ENCODE measurements at places on chromosomes 5 and 9.

DNA sequence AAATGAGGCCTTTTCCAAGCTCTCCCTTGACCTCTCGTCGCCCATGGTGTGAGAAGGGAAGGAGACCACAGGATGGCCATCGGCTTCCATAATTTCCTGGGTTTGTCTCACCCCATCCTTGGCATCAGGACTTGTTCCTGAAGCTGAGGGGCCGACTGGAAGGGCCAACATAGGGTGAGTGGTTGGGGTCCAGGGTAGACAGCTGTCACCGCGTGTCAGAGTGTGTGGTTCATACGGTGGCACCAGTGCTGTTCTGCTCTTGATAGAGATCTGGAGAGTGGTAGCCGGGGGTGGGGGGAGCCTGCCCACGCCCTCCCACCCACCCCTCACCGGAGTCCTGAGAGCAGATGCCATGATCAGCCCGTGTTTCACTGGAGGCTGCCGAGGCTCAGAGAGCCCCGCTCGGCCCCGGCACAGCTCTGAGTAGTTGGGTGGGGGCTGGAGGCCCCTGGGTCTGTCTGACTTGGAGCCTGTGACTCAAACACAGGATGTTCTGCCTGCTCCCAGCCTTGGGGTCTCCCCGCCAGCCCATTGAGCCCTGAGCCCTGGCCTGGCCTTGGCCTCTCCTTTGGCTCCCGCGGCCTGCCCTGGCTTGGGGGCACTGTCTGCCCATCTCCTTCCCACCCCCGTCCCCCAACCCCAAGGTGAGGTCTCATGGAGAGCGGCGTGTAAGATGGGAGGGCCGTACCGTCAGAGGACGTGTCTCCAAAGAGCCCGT, 53.1 kb upstream of the IER5L start:
- DNase-seq = no peak

GRCh38 chr5:141747152-141748141, 65.4 kb upstream of the ARAP3 start:
- no peak for DNase-seq

GRCh38 chr5:76521240-76521758, 101.9 kb downstream of the F2RL2 start:
- DNase-seq = no peak

DNA sequence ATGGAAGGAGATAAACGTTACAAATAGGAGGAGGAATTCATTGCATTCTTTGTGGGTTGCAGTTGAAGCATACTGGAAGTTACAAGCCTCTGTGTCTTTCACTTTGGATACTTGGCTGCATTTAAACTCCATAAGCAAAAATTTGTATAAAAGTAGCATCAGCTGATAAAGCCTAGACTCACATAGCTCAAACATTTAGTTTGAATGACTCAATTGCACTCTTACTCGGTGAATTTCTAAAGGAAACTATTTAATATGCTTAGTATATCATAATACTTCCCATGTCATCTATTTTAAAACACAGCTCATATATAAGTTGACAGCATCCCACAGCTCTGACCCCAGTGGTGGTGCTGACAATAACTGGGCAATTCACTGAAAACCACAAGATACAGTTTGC, 596.6 kb upstream of the ZNF608 start:
- DNase-seq = no peak

DNA sequence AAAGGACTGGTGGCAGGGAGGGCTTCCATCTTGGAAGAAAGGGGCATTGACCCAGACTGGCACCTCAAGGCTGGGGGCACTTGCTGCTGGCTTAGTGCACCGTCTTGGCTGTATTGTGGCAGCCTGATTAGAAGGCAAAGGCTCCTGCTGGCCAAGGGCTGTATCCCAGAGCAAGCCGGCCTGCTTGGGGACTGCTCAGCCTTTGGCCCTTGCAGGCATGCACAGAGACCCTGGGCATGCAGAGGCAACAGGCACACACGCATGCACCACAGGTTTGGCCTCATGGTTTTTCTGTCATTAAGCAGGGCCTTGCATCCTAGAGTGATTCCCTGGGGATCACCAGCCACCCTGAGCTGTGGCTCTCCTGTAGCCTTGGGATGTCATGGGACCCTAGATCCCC, 29.0 kb downstream of the PITX1 start:
- no peak for DNase-seq

- DNase-seq = no peak
Observed at GRCh38 chr9:116219686-116220085, 66.1 kb downstream of the PAPPA start.

DNA sequence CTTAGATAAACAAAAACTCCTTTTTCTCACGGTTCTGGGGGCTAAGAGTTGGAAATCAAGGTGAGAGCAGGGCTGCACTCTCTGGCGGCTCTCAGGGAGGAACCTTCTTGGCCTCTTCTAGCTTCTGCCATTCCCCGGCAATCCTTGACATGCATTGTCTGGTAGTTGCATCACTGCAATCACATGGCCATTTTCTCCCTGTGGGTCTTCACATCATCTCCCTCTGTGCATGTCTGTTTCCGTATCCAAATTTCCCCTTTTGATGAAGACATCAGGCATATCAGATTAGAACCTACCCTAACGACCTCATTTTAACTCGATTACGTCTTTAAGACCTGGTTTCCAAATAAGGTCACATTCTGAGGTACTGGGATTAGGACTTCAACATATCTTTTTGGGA, 129.2 kb upstream of the MAN2A1 start:
- DNase-seq = no peak

DNA sequence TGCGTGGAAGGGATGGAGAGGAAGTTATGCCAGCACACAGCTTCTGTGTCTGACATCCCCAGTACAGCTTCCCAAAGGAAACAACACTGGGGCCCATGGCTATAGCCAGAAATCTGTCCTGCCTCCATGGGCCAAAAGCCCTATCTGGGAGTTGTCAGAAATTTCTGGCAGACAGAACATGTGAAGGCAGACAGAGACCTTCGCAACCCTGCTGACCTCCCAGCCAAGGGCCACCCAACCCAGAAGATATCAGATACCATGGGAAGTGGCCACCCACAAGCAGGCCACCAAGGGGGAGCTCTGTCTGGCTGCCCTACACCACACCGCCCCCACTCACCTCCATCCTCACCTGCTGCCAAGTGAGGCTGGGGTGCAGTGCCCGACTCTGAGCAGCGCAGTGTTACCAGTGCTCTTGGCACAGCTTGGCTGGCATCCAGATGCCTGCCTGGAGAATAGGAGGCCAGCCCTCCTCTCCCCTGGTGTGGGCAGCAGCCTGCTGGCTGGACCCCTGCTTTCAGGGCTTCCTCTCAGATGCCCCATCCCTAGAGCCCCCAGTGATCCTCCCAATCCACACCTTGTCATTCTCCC, 61.6 kb upstream of the NEURL1B start:
- DNase-seq = no peak

DNA sequence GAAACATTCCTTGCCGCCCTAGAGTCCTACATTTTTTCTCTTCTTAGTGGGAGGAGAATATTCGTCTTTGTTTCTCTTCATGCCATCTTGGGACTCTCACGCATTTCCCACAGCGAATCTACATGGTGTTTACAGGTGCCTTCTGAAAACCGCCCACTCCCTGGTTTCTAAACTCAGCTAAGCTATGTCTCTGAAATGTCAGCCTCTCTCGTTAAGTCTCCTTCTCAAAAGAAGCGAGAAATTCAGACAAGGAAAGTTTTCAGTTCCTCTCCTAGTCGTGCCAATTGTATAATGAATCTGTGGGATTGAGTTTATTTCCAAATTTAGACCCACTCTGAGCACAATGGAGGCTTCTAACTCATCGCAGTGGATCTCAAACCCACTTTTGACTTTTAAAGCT, 186.8 kb upstream of the NFIB start:
- no peak for DNase-seq

DNA sequence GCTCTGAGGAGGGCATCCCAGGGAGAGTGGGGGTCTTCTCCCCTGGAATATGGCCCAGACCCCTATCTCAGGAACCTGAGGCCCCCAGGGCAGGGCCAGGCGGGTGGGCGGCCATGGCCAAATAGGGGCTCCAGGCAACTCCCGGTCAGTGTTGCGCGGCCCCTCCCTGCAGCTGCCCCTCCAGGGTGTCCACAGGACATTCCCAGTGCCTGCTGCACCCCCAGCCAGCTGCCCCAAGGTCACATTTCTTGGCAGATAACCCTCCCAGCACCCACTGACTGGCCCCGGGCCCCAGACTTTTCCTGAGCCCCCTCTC, 53.6 kb upstream of the EGFL7 start:
- no peak for DNase-seq

DNA sequence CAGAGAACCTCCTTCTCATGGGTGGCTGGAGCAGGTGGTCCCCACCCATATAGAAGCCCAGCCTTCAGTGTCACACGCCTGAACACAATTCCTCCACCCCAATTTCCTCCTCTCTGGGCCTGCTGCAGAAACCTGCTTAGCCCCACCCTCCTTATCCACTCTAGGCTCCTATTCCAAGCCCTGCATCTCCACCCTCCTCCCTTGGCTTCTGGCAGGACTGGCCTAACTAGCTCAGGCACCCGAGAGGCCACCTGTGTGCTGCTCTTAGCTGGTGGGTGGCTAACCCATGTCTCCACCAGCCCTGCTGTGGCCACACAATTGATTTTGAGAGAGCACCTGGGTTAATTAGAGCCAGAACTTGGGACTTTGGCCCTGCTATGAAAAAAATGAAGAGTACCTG, 77.3 kb upstream of the ATP10B start:
- no peak for DNase-seq

DNA sequence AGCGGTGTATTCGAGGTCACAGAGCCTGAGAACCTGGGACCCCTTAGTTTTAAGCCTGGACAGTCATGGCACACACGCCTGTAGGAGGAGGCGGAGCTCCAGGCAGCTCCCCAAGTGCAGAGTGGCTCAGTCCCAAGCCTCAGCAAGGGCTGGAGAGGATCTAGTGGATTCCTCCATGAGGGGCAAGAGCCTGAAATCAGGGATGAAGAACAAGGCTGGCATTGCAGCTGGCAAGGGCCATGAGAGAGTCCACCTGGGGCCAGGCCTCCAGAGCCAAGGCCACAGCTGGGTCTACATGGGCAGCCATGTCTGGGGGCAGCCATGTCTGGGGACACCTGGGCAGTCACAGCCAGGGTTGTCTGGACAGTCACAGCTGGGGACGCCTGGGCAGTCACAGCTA, 21.9 kb downstream of the ADAMTSL2 start:
- DNase-seq = no peak

- DNase-seq = no peak
Observed at GRCh38 chr5:64628901-64629300, 61.4 kb upstream of the SHISAL2B start.

GRCh38 chr9:116905171-116905588, 218.1 kb downstream of the TRIM32 start:
- no peak for DNase-seq

GRCh38 chr5:155466851-155467250, 453.3 kb downstream of the KIF4B start:
- no peak for DNase-seq

DNA sequence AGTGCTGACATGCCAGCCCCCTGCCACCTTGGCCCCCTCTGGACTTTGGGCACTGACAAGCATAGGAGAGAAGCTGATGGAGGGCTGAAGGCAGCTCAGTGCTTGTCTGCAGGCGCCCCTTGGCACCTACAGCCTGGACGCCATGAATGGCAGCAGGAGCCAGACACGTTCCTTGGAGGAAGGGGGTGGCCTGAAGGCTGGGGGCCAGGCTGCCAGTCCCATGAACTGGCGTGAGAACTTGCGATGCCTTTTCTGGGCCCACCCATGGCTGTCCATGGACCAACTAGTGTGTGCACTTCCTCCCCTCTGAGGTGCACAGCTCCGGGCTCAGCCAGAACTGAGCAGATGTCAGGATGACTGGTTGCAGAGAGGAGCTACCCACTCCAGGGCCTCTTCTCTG, 99.0 kb upstream of the RANBP6 start:
- no peak for DNase-seq

- no peak for DNase-seq
Observed at GRCh38 chr5:123444016-123444415, 20.8 kb upstream of the CEP120 start.

DNA sequence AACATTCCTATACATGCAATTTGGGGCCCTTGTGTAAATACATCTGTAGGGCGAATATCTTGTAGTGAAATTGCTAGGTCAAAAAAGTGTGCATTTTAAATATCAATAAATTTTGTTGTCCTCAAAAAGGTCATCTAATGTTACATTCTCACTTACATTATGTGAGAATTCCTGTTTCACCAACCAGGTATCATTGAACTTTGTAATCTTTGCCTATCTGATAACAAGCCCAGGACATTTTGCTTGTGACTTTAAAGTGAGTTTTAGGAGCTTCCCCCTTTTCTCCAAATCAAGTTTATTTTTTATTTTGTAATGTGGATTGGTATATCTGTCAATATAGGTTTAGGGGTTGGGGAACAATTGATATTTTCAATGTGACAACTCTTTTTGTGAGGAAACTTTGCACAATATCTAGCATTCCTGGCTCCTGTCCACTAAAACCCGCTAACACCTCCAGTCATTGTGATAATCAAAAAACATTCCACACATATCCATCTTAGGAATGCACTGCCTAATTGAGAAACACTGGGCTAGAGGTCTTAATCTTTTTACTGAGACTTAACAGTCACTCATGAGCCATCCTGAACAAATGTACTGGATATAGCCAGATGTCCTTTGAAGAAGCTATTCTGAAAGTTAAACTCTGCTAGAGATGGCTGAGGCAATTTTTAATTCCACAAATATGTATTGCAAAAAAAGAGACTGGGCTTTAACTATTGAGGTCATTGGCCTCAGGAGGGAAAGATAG, 72.5 kb upstream of the SLC1A1 start:
- DNase-seq = no peak

- DNase-seq = no peak
Observed at GRCh38 chr9:35814106-35814840, 569 bp downstream of the HINT2 start.

DNA sequence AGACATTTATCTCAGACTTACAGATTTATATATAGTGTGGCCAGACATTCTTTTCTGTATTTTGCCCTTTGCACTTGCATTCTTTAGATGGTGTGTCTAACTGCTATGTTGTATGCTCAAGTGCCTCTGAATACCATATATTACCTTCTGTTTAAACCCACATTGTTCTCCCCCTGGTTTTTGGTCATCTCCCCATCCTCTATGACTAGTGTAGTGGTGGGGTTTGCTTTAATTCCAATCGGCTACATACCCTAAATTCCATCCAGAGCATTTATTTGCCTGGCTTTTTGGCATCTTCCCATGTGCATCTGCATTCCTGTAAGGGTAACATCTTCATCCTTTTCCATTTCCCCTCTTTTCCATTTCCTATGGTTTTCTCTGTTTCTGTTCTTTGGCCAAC, 271.0 kb upstream of the SLC30A5 start:
- DNase-seq = no peak

DNA sequence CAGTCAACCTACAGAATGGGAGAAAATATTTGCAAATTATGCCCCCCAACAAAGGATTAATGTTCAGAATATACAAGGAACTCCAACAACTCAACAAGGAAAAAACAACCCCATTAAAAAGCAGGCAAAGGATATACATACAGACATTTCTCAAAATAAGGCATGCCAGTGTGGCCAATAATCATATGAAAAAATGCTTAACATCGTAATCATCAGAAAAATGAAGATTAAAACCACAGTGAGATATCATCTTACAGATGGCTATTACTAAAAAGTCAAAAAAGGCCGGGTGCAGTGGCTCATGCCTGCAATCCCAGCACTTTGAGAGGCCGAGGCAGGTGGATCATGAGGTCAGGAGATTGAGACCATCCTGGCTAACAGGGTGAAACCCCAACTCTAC, 103.2 kb downstream of the KLHL3 start:
- no peak for DNase-seq

- DNase-seq = no peak
Observed at GRCh38 chr9:8304720-8305119, 505.1 kb upstream of the DMAC1 start.
